K562 (cell line): ENCODE measurements at places on chromosomes 13 and 19.

DNA sequence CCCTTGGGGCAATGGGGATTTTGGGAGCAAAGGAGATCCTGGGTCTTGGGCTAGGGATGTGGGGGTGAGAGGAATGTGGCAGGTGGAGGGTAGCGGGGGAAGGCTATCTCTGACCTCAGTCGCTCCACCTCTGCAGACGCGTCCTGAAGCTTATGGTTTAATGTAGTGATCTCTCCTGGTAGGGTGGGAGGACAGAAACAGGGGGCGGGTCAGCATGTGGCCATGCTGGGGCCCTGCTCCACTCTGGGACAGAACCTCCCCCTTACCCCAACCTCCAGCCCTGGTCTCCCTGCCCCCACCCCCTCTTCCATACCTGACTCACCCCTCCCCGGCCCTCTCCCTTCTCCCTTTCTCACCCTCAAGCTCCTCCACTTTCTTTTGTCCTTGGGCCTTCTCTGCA is 1.4 kb downstream of the BST2 start:
- peak; percentile 70 for DNase-seq

- DNase-seq = no peak
Observed at GRCh38 chr19:8605514-8605913, 5.0 kb downstream of the ADAMTS10 start.

GRCh38 chr13:110771194-110771593 is 57.7 kb downstream of the ING1 start:
- DNase-seq = no peak

- no peak for DNase-seq
Observed at GRCh38 chr19:36436531-36436930, 18.1 kb upstream of the ZFP82 start.

GRCh38 chr13:100674572-100674871 is at the start of gene TMTC4:
Gene TMTC4 (minus strand): TSS chr13:100674795. CDS start chr13:100670362, 4,433 bp downstream.
- DNase-seq = no peak

GRCh38 chr19:15397782-15398181 is 18.2 kb upstream of the AKAP8 start:
- DNase-seq = no peak

DNA sequence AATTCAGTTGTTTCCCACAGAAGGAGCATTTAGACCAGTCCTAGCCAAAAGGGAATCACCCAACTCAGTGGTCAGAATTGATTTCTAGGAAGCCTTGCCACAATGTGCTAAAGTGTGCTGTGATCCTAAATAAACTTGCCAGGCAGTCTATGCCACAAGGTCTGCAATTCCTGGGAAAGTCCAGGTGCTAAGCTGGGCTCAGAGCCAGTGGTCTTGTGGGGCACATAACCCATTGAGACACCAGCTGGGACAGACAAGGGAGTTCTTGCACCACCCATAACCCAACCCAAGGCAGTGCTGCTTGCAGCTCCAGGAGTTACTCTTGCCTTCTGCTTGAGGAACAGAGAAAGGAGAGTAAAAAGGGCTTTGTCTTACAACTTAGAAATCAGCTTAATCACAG is 489.5 kb upstream of the SPRY2 start:
- no peak for DNase-seq

DNA sequence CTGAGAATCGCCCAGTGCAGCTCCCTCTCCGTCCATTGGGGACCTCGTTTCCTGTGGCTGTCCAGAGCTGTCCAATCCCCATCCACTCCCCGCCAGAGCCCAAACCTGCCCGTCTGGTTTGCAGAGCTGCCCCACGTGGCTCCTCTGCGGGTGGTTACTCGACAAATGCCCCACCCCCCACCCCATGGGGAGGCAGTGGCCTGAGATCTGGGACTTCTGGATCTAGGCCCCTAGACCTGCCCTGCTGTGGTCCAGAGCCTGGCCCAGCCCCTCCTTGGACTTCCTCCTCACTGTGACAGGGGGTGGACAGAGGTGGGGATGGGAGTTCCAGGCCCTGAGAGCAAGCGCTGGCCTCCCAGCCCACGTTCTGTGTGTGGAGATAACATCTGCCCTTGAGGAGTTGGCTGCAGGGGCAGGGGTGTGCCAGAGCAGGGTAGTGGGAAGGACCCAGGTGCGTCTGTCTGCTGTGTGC is 29.1 kb downstream of the PAK4 start:
- DNase-seq = peak; percentile 81

GRCh38 chr19:6577476-6578125 is 13.3 kb downstream of the CD70 start:
- peak; percentile 38 for DNase-seq

GRCh38 chr13:110454227-110454859 is 107.2 kb downstream of the RAB20 start:
- DNase-seq = no peak

DNA sequence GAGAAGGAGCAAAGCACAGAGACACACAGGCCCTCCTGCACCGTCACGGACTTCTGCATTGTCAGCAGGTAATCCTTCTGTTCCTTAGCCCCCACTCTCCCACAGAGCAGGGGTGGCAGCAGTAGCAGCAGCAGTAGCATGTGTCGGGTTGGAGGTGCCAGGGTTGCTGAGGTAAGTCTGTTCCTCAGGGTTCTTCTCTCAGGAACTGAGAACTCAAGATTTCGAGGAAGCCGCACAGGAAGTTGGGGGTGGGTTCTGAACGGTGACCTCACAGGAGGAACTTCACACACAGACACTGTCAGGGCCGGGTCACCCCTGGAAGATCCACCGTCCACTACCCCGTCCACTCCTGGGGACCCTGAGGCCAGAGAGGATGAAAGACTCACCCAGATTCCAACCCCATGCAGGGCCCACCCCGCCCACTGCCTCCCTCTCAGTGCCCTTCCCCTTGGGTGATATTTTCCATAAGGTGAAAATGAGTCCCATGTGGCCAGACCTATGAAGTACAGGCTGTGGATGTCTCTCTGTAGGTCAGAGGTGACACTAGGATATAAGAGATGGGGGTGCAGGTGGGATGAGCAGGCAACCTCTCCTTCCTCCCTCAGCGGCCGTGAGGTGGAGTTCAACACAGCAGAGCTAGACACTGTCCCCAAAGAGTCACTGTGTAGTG is at the start of gene SIGLEC12:
Gene SIGLEC12, minus strand, starts transcription at position 207 of the 670 bp plus-strand sequence. Its CDS starts 67 bp downstream, at position 140.
- peak; percentile 29 for DNase-seq

GRCh38 chr19:4376028-4376670 is 24.2 kb downstream of the SH3GL1 start:
- DNase-seq = no peak

- DNase-seq = peak; percentile 58
Observed at GRCh38 chr19:18961767-18962620, 21.0 kb upstream of the HOMER3 start.

GRCh38 chr19:31641591-31641990 is 292.4 kb upstream of the TSHZ3 start:
- DNase-seq = no peak
